ENCODE measurements at places on chromosomes 11 and 22. TPM values are rescaled to one million over a fixed set of nuclear protein-coding genes. Genes with fewer than 3 reads are reported as not detected.

GRCh38 chr11:112537846-112538330 lies 277.2 kb upstream of the PLET1 start:
- no peak for DNase-seq

DNA sequence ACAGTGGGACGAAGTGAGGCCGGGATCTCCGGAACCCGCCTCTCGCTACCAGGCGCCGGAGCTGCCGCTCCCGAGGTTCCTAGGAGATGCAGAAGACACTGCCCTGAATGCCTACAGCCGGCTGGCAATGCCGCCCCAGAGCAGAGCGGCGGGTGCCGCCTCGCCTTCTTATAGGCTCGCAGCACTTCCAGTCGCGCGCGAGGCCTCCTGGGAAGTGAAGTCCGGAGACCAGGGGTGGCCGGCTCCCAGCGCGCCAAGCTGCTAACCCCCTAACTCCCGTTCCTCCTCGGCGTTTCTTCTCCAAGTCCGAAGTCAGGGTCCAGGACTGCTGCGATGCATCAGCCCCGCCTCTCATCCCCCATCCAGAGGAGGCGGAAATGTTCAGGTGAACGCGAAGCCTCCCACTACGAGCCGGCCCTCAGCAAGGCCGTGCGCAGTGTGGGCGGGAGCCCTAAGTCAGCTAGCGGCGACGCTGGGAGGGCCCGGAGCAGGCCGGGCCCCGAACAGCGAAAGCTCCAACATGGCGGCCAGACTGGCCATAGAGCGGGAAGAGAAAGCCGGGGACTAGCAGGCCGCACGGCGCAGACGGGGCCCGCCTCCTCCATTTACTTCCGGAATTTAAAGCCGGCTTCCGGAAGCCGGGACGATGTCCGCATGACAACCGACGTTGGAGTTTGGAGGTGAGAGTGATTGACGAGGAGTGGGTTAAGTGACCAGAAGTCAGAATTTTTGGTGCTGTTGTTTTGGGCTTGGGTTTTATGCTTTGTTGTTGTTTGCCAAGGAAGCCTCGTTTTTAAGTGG lies at the start of the genes CYB561A3 and TMEM138:
Gene CYB561A3, minus strand, starts transcription at position 142 of the 801 bp plus-strand sequence. CDS start 5,169 bp downstream, outside the sequence.
Gene TMEM138, plus strand, starts transcription at position 634 of the 801 bp plus-strand sequence. CDS start 2,017 bp downstream, outside the sequence.
- DNase-seq = peak; percentile 88

DNA sequence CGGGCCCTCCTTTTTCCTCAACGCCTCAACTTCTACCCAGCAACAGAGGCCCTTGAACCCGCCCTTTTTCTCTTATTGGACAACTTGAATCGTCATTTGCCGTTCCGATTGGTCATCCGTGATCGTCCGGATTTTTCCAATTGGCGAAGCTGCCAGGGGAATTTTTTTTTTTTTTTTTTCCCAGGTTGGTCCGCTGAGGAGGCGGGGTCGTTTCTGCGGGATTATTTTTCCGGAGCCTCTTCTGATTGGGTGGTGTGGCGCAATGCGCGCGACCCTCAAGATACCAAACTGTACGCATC lies 465 bp upstream of the TTC9C start:
- DNase-seq = peak; percentile 96

DNA sequence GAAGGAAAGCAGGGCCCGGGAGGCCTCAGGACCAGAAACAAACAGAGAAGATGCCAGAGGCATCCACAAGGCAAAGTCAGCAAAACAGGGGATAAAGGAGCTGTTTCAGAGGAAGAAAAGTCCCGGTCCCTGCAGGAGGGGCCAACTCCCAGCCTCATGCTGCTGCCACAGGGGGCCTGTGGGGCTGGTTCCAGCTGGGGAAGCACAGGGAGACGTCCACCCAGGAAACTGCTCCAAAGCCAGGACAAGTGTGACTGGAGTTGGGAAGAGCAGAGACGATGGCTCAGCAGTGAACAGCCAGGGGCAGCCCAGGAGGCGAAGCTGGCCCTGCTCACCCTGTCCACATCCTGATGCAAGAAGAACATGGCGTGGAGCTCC lies 454.4 kb downstream of the BRD1 start:
- no peak for DNase-seq

- DNase-seq = no peak
Measured at GRCh38 chr11:74842967-74843366, 94.3 kb downstream of the RNF169 start.

GRCh38 chr11:46694072-46694471 lies 6.3 kb downstream of the ARHGAP1 start:
- DNase-seq = no peak

DNA sequence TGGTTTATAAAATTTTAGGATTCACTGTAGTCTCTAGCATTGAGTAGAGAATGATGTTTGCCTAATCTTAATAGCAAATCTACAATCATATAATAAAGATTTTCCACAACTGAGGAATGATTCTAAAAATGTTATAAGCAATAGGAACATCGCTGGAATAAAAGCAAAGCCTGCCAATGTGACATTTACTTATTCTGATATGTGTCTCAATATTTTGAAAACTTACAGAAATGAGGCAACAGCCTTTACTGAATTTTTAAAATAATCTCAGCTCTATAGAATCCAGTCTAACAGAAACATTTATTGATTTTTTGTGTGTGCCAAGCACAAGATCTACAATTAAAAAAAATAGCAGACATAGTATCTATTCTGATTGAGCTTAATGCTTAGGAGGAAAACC lies 303.7 kb upstream of the CCDC179 start:
- no peak for DNase-seq

DNA sequence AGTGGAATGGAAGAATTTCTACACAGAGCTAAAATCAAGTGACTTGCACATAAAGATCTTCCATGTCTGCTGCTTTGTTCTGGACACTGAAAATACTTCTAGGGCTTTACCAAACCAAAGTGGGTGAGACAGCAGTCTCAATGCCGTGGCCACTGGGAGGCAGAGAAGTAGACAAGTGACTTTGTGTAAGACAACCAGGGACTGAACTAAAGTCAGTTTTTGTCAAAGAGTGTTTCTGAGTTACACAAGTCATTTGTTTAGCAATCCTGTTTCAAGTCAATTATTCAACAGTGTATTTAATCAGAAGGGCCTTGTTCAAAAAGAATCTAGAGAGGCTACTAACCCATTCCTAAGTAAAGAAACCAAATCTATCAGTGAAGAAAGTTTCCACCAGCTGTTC lies 46.6 kb downstream of the TCP11L1 start:
- no peak for DNase-seq

GRCh38 chr11:93567401-93567895 lies 24.3 kb upstream of the SMCO4 start:
- no peak for DNase-seq

DNA sequence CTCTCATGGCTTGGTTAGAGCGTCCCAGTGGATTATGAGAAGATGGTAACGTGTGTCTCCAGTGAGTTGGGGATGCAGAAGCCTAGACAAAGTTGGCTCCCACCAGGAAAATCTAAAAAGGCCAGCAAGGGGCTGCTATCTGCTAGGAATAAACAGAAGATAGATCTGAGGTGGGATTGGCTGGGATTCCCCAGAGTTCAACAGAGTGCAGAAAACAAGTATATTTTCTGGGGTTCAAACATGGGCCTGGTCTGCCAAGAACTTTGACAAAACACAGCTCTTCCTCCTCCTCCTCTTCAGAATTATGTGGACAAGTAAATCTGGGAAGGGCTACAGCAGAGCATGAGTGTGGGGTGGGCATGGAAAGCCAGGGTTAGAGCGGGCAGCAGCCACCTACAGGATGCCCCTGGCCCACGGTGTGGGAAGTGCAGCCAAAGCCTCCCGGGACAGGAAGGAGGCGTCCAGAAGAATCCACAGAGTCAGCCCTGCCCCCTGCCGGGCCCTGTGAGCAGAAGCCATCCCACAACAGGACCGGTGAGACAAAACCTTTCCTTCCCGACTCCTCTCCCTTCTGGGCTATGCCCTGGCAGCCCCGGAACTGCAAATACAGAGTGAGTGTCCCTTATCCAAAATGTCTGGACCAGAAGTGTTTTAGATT lies 67.1 kb downstream of the CD82 start:
- DNase-seq = peak; percentile 56

- DNase-seq = peak; percentile 60
Measured at GRCh38 chr11:46380340-46381047, 975 bp upstream of the MDK start.

DNA sequence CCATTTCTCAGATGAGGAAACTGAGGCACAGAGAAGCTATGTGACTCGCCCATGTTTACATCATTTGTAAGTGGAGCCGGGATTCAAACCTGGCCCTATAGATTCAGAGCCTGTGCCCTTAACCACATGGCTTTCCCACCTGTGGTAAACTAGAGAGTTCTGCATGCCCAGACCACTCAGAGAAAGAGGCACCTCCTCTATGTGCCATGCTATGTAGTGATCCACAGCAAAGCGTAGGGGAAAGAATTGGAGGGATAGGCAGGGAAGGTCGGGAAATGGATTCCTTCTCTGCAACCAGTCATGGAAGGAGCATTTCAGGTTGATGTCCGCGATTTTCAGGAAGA lies 15.4 kb upstream of the POU2AF2 start:
- DNase-seq = no peak

DNA sequence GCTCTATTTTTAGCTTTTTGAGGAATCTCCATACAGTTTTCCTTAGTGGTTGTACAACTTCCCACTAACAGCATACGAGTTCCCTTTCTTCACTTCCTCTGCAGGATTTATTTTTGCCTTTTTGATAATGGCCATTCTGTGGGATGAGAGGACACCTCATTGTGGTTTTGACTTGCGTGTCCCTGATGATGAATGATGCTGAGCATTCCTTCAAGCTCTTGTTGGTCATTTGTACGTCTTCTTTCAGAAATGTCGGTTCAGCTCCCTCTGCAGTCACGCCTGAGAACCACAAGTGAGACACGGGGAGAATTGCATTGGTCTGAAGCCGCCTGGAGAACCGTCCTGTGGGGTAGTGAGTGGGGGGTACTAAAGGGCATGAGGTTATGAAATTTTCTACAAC lies 2.0 kb upstream of the KRTAP5-10 start:
- DNase-seq = peak; percentile 46

- peak; percentile 23 for DNase-seq
Measured at GRCh38 chr22:25514436-25515180, 49.9 kb upstream of the GRK3 start.

GRCh38 chr11:126162306-126163030 lies 49.0 kb downstream of the RPUSD4 start:
- DNase-seq = no peak

- DNase-seq = peak; percentile 33
Measured at GRCh38 chr22:44329179-44329796, 16.5 kb upstream of the SHISAL1 start.

GRCh38 chr11:72551571-72551970 lies 117.2 kb upstream of the CLPB start:
- no peak for DNase-seq

The ASRGL1 gene
- 10.6 TPM for total RNA-seq

The NCAPH2 gene
- 39.0 TPM for total RNA-seq

The LRRC10B gene
- not detected for total RNA-seq

The B4GALNT4 gene
- 6.5 TPM for total RNA-seq

Measured in H4 (cell line).